Omental fat pad (tissue), 4 donors: ENCODE measurements at places on chromosomes 13 and 19. TPM values are rescaled to one million over a fixed set of nuclear protein-coding genes. Genes with fewer than 3 reads are reported as not detected.

DNA sequence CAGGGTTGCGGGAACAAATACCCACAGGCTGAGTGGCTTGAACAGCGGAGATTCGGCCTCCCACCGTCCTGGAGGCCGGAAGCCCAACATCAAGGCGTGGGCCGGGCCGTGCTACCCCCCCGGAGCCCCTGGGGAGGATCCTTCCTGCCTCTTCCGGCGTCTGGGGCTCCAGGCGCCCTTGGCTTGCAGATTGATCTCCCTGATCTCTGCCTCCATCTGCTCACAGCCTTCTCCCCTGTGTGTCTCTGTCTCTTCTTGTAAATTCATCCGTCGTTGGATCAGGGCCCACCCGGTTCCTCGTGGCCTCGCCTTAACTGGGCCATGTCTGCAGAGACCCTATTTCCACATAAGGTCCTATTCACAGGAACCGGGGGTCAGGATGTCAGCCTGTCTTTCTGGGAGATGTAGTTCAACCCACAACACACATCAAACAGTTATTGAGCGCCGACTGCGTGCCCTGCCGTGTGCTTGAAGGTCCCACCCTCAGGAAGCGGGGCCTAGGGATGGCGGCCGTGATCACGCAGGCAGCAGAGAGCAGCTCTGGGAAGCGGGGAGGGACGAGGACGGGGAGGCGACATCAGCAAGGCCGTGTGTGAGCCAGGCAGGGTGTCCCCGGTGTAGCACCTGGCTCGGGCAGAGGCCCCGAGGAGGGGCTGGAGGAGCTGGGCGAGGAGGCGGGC lies 21.3 kb downstream of the HCN2 start:
- no peak for DNase-seq

- no peak for DNase-seq
These were observed 392.9 kb downstream of the PCDH9 start for GRCh38 chr13:66837246-66837645.

DNA sequence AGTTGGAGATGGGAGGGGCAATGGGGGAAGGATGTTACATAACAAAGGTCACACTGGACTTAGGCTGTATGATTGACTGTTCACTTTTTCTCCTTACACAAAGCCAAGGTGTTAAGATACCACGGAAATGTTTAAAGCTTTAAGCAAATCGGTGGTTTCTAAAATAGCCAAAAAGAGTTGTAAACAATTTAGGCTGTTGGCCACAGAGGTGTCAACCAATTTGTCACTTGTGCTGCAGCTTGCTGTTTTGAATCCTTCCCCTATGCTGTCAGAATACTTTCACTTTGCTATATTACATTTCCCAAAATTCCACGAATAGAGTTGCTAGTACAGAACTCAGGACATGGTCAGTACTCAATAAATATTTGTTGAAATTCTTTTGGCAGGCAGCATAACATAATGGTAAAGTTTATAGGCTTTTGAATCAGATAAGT lies 149.3 kb downstream of the VWA8 start:
- no peak for DNase-seq

DNA sequence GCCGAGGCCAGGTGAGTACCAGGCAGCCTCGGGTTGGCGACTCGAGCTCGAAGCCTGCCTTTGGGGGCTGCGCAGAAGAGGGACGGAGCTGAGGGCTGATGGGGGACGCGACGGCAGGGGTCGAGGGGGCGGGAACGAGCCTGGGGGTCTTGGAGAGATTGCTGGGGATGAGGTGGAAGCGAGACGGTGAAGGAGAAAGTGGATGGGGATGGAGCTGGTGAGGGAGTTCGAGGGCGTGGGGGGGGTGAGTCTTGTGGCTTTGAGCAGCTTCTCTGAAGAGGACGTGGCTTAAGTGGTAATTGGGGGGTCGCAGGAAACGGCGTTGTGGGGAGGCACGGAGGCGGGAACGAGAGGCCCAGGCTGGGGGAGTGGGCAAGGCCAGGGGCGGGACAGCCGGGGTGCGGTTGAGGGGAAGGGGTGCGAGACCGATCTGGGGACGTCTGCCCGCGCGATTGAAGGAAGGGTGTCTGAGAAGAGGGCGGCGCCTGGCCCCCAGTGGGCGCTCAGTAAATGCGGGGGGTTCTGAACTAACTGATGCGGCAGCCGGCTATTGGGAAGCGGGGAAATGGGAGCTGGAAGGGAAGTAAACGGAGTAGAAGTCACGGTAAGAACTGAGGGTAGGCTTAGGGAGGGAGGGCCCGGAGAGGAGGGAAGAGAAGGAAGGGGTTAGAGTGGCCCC lies 426 bp downstream of the MYO9B start:
- no peak for DNase-seq

GRCh38 chr19:50475736-50476223 lies 527 bp upstream of the EMC10 start:
- DNase-seq = no peak

DNA sequence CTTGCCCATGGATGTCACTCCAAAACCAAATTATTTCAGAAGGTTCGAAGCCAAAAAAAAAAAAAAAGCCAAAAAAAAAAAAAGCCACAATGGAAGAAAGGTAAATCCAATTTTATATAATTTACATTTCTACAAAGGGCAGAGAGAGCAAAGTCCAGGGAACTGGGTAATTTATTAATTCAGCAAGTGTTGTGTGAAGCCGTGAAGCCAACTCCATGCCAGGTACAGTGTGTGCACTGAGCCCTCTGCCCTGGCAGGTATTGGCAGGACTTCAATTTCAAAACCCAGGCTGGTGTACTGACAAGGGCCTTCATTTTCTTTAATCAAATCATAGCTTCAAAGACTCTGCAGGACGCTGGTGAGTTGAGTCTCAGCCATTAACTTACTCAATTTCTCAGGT lies 5.5 kb upstream of the RFPL4A start:
- no peak for DNase-seq

DNA sequence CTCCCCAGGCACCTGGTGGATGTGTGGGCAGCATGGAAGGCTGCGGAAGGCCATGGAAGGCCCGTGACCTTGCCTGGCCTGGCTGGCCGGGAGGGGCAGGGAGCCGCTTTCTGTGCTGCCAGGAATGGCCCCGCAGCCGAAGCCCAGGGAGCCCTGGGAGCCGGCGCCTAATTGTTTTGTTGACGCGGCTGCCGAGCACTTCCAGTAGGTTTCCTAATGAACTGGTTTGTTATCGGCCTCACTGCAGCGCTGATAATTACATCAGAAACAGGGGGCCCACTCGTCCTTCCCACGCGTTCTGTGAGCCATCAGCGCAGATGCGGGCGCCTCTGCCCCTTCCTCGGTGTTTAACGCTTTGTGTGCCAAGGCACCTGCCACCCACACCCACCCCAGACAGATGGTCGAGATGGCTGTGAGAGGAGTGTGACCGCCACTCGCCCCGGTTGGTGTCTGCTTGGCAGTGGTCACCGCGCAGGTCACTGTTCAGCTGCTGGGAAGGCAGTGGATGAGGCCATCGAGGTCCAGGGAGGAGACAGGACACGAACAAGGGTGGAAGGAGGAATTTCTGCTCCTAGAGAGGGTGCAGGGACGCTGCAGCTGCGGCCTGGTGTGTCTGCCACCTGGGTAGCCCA lies 124.5 kb downstream of the KDM4B start:
- no peak for DNase-seq

GRCh38 chr19:39106194-39106593 lies 19.4 kb upstream of the PAK4 start:
- DNase-seq = no peak

- no peak for DNase-seq
These were observed 21.0 kb upstream of the LRCH1 start for GRCh38 chr13:46531953-46532352.

DNA sequence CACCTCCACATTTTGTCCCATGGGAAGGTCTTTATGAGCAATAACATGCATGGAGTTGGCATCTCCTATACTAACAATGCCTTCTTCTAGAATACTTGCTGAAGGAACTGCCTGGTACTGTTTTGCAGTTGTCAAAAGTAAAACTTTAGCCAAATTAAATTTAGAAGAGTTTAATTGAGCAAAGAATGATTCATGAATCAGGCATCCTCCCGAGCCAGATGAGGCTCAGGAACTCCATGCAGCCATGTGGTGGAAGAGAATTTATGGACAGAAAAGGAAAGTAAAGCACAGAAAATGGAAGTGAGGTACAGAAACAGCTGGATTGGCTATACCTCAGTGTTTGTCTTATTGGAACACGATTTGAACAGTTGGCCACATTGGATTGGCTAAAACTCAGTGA lies 1081.9 kb downstream of the SLITRK1 start:
- no peak for DNase-seq

- DNase-seq = no peak
These were observed 3.8 kb downstream of the ZNF784 start for GRCh38 chr19:55620410-55621204.

- no peak for DNase-seq
These were observed 168.6 kb downstream of the ITGBL1 start for GRCh38 chr13:101621099-101621498.

DNA sequence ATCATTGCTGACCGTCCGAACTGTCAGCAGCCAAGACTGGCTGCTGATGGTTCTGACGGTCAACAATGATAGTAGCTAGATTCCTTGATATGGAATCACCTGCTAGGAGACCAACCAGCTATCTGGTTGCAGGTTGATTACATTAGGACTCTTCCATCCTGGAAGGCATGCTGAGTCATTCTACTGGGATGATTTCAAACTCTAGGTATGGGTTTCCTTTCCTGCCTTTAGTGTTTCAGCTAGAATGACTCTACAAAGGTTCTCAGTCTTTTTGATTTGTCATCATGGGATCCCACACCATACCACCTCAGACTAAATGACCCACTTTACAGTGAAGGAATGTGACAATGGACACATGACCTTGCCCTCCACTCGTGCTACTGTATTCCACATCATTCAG lies 138.1 kb upstream of the KL start:
- no peak for DNase-seq

DNA sequence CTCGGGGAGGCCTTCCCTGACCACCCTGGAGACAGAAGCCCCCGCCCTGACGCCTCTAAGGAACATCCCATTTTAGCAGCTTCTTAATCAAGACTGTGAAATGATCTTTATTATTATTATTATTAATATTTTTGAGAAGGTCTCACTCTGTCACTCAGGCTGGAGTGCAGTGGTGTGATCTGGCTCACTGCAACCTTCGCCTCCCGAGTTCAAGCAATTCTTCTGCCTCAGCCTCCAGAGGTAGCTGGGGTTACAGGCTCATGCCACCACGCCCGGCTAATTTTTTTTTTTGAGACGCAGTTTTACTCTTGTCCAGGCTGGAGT lies 3.6 kb upstream of the DAND5 start:
- no peak for DNase-seq

GRCh38 chr13:26344980-26345379 lies 91.1 kb downstream of the CDK8 start:
- DNase-seq = no peak

DNA sequence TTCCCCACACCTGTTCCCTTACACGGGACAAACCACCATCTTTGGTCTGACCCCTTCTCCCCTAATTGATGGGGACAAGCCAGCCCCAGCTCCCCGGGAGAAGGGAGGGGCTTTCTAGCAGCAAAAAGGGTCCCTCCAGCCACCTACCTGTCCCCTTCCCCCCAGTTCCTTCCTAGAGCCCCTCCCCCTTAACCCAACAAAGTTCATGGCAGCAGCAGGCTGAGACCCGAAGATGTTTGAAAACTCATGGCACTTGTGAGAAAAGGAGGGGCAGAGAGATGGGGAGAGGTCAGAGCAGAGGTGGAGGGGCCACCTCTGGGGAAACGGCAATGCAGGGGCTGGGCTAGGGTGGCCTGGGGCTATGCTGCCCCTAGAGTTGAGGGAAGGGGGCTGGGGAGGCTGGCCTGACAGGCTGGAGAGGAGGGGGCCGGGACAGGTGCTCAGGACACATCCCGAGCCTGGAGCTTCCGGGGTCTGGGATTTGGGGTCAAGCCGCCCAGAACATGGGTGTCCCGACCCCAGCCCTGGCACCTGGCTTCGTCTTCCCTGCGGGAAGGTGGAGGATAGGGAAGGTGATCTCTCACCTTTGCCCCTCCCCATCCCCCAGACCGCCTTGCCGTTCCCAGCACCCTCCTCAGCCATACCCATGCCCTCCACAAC lies 12.5 kb upstream of the ASF1B start:
- DNase-seq = no peak

DNA sequence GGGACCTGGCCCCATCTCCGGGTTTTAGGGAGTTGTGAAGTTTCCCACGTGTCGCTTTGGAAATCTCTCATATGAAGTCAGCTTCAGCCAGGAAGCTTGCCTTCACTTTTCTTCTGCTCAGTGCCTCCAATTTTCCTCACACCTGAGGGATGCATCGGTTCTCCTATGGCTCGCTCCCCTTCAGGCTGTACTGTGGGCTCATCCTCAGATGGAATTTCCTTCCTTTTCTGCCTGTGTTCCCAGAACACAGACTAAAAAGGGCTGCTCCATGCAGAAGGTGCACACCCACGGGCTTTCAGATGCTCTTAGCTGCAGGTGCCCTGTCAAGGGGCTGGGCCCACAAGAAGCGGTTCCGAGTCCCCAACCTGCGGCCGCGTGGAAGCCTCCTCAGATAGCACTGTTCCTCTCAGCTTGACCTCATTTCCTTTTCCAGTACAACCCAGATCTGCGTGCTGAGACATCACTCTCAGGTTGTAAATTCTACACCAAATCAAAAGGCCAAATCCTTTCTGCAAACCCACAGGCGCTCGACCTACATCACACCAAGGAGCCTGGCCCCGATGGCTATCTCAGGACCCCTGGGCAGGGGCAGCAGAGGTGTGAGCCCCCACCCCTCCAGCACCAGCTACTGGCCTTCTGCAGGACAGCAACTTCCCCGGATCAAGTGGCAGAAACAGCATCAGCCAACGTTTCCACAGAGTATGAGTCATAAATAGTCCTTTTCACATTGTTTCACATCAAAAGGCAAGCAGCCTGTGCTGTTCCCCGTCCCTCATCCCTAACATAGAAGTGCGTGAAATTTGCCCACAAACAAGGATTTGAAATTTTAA lies 275.9 kb downstream of the ZNF536 start:
- no peak for DNase-seq

GRCh38 chr19:35309481-35310279 lies 17.7 kb downstream of the MAG start:
- no peak for DNase-seq

DNA sequence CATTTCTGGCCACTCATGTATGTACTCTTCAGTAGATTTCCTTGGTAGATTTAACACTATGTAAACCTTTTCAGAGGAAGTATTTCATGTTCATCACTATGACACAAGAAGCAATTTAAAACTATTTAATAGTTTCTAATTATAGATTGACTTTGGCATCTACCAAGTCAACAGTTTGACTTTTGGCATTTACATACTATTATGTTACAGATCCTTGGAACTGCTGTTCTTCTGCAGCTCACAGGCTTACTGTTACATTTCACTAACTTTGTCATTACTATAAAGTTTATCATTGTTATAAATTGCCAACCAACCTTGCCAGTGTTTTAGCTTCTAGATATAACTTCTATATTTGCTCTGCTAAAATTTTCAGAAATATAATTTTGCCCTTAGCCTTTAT lies 18.7 kb downstream of the SUPT20H start:
- DNase-seq = no peak

ZNF787 gene
- total RNA-seq = 11.6 TPM

CRTC1 gene
- 6.1 TPM for total RNA-seq

IGSF23 gene
- not detected for total RNA-seq

ZNF681 gene
- 2.8 TPM for total RNA-seq

RNF113B gene
- total RNA-seq = not detected

ACP5 gene
- 27.5 TPM for total RNA-seq
